ENCODE measurements at places on chromosomes 16 and 17.

- no peak for DNase-seq
These were observed at the start of gene XAF1 for GRCh38 chr17:6755731-6756184. Gene XAF1, plus strand, starts transcription at chr17:6756046. Its CDS starts 33 bp downstream, at chr17:6756079.

DNA sequence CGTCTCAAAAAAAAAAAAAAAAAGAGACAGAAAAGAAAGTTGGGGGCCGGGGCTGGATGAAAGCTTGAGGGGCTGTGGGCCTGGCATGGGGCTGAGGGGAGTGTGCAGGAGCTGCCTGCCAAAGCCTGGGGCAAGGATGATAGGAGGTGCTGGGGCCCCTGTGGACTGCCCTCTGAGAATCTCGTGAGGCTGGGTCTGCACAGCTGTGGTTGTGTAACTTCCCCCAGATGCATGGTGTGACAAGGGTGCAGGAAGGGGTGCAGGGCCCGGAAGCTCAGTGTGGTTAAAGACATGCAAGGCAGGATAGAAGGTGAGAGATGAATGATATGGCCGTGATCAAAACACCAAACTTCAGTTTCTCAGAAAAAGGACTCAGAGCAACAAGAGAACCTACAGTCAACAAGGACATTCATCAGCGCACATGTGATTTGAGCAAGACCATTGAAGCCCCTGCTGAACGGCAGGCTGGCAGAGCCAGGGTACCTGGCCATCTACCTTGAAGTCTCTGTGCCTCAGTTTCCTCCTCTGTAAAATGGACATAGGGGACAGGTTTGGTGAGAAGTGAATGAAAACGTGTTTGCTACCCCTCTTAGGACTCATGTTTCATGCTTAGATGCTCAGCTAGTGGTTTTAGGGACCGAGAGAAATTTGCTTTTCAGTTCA is 9.6 kb downstream of the IL32 start:
- no peak for DNase-seq

GRCh38 chr16:48432136-48432535 is 46.9 kb upstream of the SIAH1 start:
- no peak for DNase-seq

DNA sequence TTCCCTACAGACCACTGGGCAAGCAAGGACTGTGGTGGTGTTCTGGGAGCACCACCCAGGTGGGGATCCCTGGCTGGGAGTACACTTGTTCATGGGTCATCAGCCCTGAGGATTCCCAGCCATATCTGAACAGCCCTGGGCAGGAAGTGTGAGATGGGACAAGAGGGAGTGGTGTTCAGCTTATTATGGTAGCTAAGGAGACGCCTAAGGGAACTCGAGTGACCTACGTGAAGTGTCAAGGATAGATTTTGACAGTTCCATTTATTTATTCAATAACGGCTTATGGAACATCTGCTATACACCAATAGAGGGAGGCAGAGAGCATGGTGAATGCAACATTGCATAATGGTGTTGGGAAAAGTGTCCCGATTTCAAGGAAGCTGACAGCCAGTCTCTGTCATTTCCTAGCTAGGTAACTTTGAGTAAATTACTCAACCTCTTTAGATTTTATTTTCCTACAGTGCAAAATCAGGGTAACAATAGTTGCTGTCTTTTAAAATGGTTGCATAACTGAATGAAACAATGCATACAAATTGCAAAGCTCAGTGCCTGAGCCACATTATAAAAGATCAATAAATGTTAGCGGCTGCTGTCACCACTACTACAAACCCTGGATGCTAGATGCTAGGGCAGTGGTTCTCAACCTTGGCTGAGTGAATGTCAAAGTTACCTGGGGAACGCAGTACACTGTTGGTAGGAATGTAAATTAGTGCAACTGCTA is 534.1 kb downstream of the GRIN2A start:
- DNase-seq = peak; percentile 52

GRCh38 chr17:55314061-55314783 is 49.5 kb downstream of the HLF start:
- DNase-seq = peak; percentile 26

DNA sequence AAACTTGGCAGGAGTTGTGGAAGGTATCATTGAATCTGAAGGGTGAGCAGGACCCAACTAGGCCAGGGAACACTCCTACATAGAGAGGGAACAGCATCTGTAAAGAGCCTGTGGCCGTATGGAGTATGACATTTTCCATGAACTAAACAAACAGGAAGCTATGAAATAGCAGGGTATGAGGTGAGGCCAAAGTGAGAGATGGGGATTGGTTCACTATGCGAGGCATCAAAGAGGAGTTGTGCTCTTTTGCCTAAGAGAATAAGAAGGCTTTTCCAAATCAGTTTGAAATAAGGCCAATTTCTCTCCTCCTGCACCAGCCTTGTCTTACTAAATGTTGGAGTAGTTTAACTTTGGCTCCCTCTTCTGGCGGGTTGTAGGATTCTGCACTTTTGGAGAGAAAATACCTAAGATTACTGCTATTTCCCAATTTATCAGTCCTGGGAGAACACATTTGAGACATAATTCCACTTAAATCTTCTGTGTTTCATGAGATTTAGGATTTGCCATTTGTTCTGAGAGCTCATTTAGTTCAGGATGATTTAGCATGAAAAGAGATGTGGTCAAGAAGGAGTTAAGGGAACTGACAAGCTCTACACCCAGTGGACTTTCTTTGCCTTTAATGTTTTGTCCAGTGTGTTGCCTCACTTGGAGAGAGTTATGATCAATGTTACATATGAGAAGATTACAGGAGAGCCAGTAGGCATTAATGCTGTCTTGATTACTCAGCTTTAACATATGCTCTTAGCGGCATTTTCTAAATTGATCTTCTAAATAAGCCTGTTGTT is 55.4 kb downstream of the TNRC6C start:
- peak; percentile 56 for DNase-seq

- no peak for DNase-seq
These were observed 6.4 kb downstream of the NGFR start for GRCh38 chr17:49501496-49501895.

DNA sequence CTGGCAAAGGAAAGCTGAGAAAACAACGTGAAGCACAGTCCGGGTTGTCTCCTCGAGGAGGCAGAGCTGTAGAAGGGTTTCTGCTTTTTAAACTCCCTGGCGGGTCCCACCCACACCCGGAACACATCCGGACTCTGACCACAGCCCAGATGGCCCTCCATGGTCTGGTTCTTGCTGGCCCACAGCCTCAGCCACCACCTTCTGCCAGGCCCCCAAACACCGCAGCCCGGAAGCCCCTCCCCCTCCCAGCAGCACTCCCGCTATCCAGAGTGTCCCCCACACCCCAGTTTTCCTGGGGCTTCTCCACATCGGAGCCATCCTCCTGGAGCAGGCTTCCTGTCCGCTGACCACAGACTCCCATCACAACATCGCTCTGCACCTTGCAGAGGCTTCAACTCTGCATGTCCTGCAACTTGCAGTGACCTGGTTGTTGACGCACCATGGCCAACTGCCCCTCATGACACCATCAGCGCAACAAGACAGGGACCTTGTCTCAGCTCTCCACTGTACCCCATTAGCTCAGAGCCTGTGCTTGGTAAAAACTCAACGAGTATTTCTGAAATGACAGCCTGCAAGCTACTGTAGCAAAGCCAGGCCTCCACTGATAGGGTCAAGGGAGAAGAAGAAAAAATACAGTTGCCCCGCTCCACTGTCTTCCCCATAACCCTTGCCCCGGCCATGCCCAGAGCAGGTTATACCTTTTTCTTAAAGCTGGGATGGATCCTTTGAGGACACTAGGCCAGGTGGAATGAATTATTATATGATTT is 129.8 kb downstream of the C16orf78 start:
- DNase-seq = no peak

DNA sequence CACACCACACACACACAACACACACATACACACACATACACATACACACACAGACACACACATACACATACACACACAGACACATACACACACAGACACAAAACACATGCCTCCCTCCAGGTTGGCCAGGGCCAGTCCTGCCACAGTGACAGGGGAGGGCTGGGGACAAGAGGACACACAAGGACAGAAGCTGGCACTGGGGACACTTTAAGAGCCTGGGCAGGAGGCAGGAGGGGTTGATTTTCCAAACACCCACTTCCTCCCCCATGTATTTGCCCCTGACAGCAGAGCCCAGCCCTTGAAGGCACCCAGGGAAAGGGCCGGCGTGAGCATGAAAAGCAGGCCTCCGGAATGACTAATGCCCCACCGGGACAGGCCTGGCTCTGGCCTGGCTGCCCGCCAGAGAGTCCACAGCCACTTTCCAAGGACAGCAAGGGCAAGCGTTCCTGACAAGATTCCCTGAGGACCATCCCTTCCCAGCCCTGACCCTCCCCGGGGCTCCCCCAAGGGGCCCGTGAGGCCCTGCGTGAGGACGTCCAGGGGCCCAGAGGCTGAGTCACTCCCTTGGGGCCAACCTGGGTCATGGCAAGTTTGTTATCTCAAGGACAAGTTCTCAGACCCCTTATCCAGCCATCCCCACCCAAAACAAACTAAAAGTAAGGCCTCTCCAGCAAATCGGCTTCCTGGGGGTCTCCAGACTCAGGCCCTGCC is 235.6 kb downstream of the ZNF423 start:
- DNase-seq = peak; percentile 25

GRCh38 chr17:61385577-61386236 is 13.9 kb upstream of the TBX2 start:
- DNase-seq = no peak

- DNase-seq = no peak
These were observed 616 bp downstream of the CCDC182 start for GRCh38 chr17:57744195-57745170.

DNA sequence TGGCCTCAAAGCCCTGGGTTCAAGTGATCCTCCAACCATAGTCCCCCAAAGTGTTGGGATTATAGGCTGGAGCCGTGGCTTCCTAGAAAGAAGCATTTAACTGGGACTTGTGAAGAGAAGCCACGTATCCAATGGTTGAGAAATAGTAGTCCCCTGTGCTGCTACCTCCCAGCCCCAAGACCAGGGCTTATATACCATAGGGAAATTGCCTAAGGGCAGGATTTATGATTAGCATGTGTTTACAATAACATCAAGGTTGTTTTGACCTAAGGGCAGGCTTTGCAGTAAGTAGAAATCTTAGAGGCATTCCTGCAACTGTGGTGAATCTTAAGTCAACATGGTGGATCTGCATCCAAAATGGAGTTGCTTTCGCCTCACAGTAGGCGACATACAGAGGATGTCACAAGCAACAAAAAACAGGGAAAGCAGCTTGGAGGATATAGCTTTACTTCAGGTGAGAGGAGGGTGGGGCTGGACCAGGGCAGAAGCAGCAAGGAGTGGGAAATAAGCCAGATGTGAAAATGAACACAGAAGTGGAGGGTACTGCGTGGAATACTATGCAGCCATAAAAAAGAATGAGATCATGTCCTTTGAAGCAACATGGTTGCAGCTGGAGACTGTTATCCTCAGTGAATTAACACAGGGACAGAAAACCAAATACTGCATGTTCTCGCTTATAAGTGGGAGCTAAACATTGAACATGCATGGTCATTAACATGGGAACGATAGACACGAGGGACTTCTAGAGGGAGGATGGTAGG is 18.7 kb upstream of the NSMCE1 start:
- DNase-seq = no peak

DNA sequence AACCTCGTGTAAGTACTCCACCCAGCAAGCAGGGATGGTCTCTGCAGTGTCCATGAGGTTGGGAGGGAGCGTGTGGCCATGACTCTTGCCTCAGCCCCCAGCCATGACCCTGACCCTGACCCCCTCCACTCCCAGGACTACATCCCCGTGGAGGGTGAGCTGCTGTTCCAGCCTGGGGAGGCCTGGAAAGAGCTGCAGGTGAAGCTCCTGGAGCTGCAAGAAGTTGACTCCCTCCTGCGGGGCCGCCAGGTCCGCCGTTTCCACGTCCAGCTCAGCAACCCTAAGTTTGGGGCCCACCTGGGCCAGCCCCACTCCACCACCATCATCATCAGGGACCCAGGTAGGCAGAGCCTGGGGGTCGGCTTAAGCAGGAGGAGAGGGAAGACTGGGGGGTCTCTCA is 16.3 kb downstream of the GALK1 start:
- DNase-seq = no peak

DNA sequence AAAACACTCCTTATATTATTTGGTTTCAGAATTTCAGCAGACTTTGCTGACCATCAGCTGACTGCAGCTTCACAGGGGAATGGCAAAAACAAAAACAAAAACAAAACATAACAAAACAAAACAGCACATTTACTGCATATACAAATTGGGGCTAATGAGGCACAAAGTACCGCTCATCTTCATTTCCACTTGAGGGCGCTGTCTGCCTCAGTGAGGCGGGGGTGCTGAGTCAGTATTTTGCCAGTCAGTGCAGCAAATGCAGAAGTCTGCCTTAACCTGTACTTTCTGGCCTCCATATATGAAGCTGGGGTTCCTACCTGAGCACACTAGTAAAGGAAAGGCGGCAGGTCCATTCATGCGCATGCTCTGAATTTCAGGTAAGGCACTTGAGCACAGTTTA is 13.5 kb upstream of the DYNLRB2 start:
- no peak for DNase-seq

- no peak for DNase-seq
These were observed 108.0 kb downstream of the VPS53 start for GRCh38 chr17:606508-607250.

GRCh38 chr17:16504984-16505383 is 13.0 kb upstream of the LRRC75A start:
- DNase-seq = no peak

- DNase-seq = no peak
These were observed 150.6 kb downstream of the RPTOR start for GRCh38 chr17:80694992-80695912.

DNA sequence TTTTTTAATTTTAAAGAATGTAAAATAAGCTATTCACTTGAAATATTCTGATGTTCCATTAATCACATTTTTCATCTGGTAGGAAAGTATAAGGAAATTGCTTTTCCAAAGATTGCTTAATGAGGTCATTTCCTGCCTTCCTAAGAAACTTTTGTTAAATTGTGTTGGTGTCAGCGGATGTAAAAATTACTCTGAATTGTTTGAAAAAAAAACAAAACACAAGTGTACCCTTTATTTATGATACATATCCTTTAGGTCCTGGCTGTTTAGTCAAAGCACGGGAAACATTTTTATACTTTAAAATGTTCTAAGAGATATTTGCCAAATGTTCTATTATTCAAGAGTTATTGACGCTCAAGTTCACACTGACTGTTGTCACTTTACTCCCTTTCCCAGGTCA is 1357.4 kb upstream of the GOT2 start:
- no peak for DNase-seq

GRCh38 chr16:86471896-86472295 is 38.4 kb upstream of the FOXF1 start:
- no peak for DNase-seq
